ENCODE measurements at places on chromosomes 4 and X. TPM values are rescaled to one million over a fixed set of nuclear protein-coding genes. Genes with fewer than 3 reads are reported as not detected.

GRCh38 chr4:167397586-167397985 is 163.3 kb upstream of the SPOCK3 start:
- no peaks in the 10 kb centered on the region for H3K4me1 ChIP-seq
- H3K36me3 ChIP-seq: no peaks in the 10 kb centered on the region
- no peaks in the 10 kb centered on the region for H3K27me3 ChIP-seq
- no peak for DNase-seq

- H3K27me3 ChIP-seq: no peaks in the 10 kb centered on the region
- no peaks in the 10 kb centered on the region for H3K36me3 ChIP-seq
- peak; percentile 56 for DNase-seq
- H3K4me3 ChIP-seq: no peak overlapping the region
Observed at GRCh38 chr4:31045724-31046318, 325.7 kb downstream of the PCDH7 start.

GRCh38 chr4:1711571-1712215 is 426 bp downstream of the SLBP start:
- H3K36me3 ChIP-seq: peaks cover 17% of the 10 kb centered on the region
- peak; percentile 81 for DNase-seq
- H3K27ac ChIP-seq: peak overlapping the region; percentile 100
- H3K4me1 ChIP-seq: peaks cover 76% of the 10 kb centered on the region
- H3K4me3 ChIP-seq: peak overlapping the region; percentile 86

DNA sequence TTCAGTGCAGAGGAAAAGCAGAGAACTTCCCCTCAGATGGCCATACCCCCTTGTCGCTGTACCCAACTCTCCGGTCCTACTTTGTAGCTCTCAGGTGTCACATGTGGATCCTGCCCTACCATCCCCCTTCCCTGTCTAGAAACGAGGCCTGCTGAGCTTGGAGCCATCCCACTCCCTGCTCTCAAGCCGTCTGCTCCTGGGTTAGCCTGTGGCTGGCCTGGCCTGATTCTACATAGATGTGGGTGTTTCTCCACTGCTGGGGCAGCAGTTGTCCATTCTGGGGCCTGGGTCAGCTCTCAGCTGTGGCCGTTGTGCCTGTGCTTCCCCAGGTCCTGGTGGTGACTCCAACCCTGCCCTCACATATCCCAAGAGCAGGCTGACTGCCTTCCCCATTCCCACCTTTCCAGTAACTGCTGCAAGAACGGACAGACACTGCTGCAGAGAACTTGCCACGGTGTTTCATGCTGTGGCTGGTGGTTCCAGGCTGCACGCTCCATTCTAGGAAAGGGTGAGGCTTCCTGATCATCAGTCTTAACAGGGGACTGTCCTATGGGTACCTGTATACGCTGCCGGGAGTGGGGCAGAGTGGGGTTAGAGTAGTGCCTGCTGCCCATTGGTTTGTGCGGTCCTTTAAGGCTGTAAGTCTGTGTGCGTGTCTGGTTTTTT is 3.6 kb downstream of the IL9R start:
- H3K27ac ChIP-seq: no peak overlapping the region
- H3K27me3 ChIP-seq: no peaks in the 10 kb centered on the region

DNA sequence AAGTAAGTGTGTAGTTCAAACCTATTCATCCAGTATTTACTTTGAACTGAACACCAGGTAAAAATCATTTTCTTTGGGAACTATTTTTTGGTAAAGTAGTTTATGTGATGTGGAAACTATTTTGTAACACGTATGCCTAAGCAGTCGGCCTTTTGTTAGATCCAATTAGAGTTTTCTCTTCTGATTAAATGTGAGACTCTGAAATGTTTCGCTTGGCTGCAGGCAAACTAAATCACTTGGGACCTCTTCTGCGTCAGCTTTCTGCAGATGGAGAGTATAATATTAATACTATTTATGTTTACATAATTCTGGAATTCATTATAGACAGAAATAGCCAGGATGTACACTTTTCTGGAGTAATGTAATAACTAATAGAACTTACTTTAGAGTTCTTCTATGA is 46.9 kb downstream of the BMPR1B start:
- H3K4me3 ChIP-seq: no peak overlapping the region
- H3K27me3 ChIP-seq: no peaks in the 10 kb centered on the region
- no peaks in the 10 kb centered on the region for H3K4me1 ChIP-seq
- DNase-seq: no peak
- H3K36me3 ChIP-seq: no peaks in the 10 kb centered on the region
- no peak overlapping the region for H3K27ac ChIP-seq

- no peaks in the 10 kb centered on the region for H3K27me3 ChIP-seq
- no peak overlapping the region for H3K27ac ChIP-seq
- H3K4me3 ChIP-seq: no peak overlapping the region
- H3K4me1 ChIP-seq: no peaks in the 10 kb centered on the region
Observed at GRCh38 chr4:99991741-99992140, 41.7 kb upstream of the H2AZ1 start.

- no peaks in the 10 kb centered on the region for H3K4me1 ChIP-seq
- H3K27me3 ChIP-seq: no peaks in the 10 kb centered on the region
- H3K27ac ChIP-seq: no peak overlapping the region
- no peaks in the 10 kb centered on the region for H3K36me3 ChIP-seq
Observed at GRCh38 chrX:24858004-24858746, 157.6 kb downstream of the ARX start.

DNA sequence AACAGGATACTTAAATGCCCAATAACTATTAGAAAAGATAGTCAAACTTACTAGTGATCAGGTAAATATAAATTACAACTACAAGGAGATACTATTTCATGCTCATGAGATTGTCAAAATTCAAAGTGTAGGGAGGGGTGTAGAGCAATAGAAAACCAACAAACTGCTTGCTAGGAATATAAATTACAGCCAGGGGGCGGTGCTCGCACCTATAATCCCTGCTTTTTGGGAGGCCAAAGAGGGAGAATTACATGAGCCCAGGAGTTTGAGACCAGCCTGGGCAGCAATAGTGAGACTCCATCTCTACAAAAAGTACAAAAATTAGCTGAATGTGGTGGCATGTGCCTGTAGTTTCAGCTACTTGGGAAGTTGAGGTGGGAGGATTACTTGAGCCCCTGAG is 556.5 kb upstream of the NR3C2 start:
- H3K4me3 ChIP-seq: no peak overlapping the region
- H3K36me3 ChIP-seq: no peaks in the 10 kb centered on the region
- H3K4me1 ChIP-seq: no peaks in the 10 kb centered on the region
- no peaks in the 10 kb centered on the region for H3K27me3 ChIP-seq
- H3K27ac ChIP-seq: no peak overlapping the region
- DNase-seq: no peak

GSPT2 gene
- 3.5 TPM for total RNA-seq

CPZ gene
- 4.3 TPM for total RNA-seq

CLTRN gene
- total RNA-seq: 2.4 TPM

NUDT11 gene
- total RNA-seq: 7.2 TPM

GRCh38 chr4:187109636-187110035 is 386.0 kb upstream of the FAT1 start:
- no peaks in the 10 kb centered on the region for H3K4me1 ChIP-seq
- no peak overlapping the region for H3K27ac ChIP-seq
- no peaks in the 10 kb centered on the region for H3K27me3 ChIP-seq
- no peak for DNase-seq

BST1 gene
- total RNA-seq: not detected

DNA sequence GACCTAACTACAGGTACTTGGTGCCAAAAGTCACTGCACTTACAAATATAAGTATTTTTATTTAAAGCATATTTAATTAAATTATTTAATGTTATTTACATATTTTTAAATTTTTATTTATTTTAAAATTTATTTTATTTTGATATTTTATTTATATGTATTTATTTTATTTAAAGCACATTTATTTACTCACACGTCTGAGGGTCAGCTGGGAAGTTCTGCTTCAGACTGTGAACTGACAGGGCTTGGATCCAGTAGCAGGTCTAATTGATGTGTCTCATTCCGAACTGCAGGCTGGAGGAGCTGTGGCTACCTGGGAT is 392.5 kb downstream of the GBA3 start:
- no peaks in the 10 kb centered on the region for H3K27me3 ChIP-seq
- DNase-seq: no peak
- H3K36me3 ChIP-seq: no peaks in the 10 kb centered on the region
- no peaks in the 10 kb centered on the region for H3K4me1 ChIP-seq
- H3K4me3 ChIP-seq: no peak overlapping the region

GRCh38 chr4:100063355-100063754 is 113.3 kb upstream of the H2AZ1 start:
- H3K36me3 ChIP-seq: no peaks in the 10 kb centered on the region
- DNase-seq: no peak
- H3K4me3 ChIP-seq: no peak overlapping the region
- H3K27ac ChIP-seq: no peak overlapping the region
- no peaks in the 10 kb centered on the region for H3K4me1 ChIP-seq

DNA sequence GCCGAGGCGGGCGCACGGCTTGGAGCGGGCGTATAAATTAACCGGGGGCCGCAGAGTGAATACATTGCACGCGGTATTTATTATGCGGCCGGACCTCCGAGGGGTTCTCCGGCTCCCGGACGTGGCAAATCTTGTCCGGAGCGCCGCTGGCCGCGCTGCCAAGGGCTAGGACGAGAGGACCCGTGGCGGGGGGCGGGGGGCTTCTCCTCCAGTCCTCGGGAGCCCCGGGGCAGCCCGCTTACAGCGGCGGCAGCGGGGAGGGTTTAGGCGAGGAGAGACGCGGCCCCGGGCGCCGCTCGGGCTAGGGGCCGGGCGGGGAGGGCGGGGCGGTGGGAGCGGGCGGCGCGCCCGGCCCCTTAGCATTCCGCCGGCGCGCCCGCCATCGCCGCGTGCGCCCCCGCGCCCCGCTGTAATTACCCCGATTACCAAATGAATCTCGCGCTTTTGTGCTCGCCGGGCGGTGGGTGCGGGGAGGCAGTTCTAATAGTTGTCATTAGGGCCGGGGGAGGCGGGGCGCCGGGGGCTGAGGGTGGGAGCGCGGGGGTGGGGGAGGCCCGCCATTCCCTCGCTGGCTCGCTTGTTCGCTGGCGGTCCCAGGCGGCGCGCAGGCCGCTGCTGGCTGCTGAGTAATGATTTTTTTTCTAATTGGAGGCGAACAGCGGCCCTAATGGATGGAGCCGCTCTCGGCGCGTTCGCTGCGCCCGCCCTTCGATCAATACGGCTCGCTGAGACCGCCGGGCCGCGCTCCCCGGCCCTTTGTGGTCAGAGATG is 276.6 kb downstream of the BCOR start:
- peaks cover 12% of the 10 kb centered on the region for H3K27me3 ChIP-seq
- H3K4me1 ChIP-seq: peaks cover 16% of the 10 kb centered on the region
- no peaks in the 10 kb centered on the region for H3K36me3 ChIP-seq
- H3K27ac ChIP-seq: no peak overlapping the region
- peak; percentile 79 for DNase-seq

NLRP2B gene
- not detected for total RNA-seq

- H3K36me3 ChIP-seq: no peaks in the 10 kb centered on the region
- H3K27ac ChIP-seq: no peak overlapping the region
- H3K4me1 ChIP-seq: no peaks in the 10 kb centered on the region
- H3K27me3 ChIP-seq: no peaks in the 10 kb centered on the region
Observed at GRCh38 chr4:26576231-26576739, 7.6 kb upstream of the TBC1D19 start.

DNA sequence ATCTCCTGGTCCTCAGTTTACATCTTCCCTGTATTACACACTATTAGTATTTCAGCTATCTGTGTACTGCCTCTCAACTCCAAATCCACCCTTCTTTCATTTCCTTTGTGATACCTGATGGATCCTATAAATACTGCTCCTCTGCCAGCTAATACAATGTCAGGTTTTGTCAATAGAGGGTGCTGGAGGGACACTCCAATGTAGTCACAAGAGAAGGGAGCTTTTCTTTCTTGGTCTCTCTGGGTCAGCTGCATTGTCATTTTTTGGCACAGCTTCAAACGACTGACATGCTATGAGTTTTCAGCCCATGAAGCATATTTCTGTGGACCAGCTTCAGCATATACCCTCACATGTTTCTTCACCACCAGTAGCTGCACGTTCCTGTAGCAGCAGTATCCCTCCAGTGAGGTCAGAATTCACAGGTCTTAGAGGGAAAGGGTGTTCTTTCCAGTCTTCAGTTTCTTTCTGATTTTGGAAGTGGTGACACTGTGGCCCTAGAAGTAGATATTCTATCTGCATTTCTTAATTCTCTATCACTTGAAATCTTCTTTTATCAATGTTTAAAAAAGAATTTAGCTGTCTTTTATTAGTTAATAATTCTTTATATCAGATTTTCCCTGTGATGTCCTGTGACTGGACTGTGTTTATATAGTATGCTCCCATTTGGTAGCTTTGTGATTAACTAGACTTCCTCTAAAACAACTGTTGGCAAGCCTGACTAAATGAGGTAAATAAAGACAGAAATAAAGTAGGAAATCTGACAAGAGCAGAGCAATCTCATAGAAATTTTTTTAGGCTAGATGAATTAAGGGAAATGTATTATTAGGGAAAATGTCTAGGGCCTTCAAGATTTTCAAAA is 60.6 kb downstream of the GABRA2 start:
- no peaks in the 10 kb centered on the region for H3K27me3 ChIP-seq
- H3K27ac ChIP-seq: no peak overlapping the region
- H3K36me3 ChIP-seq: no peaks in the 10 kb centered on the region

DGKK gene
- total RNA-seq: not detected

SNCA gene
- total RNA-seq: 20.0 TPM

GRCh38 chrX:14832151-14832550 is 40.7 kb downstream of the FANCB start:
- H3K4me1 ChIP-seq: no peaks in the 10 kb centered on the region
- no peak overlapping the region for H3K4me3 ChIP-seq
- H3K27me3 ChIP-seq: no peaks in the 10 kb centered on the region
- H3K27ac ChIP-seq: no peak overlapping the region
- no peaks in the 10 kb centered on the region for H3K36me3 ChIP-seq

DNA sequence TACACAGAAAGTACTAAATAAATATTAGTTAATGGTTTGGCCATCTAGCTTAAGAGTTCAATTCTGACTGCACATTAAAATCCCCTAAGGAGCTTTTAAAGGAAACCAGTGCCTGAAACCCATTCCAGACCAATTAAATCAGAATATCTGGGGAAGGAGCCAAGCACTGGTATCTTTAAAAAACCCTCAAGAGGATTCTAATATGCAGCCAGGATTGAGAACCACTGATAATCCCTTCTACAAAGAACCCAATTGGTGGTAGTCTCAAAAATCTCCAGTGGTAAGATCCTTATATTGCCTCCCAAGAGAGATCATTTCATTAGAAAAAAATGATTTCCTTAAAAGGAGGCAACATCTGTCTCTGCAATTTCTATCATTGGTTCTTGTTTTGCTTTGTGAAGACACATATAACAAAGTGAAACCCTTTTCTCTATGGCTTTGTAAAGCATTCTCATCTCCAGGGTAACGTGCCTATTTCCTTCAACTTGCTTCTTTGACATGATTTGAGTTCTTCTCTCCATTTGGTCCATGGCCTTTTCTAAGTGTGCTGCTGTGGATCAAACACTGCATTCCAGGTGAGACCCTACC is 3.5 kb downstream of the GPR34 start:
- no peaks in the 10 kb centered on the region for H3K4me1 ChIP-seq
- no peaks in the 10 kb centered on the region for H3K27me3 ChIP-seq
- H3K4me3 ChIP-seq: no peak overlapping the region
- H3K36me3 ChIP-seq: no peaks in the 10 kb centered on the region
- peak; percentile 18 for DNase-seq

- H3K27me3 ChIP-seq: no peaks in the 10 kb centered on the region
- H3K36me3 ChIP-seq: no peaks in the 10 kb centered on the region
- H3K4me1 ChIP-seq: no peaks in the 10 kb centered on the region
- no peak overlapping the region for H3K4me3 ChIP-seq
- no peak overlapping the region for H3K27ac ChIP-seq
- DNase-seq: no peak
Observed at GRCh38 chr4:10184041-10184440, 67.4 kb upstream of the WDR1 start.

GRCh38 chrX:64206556-64207162 is 1.2 kb upstream of the AMER1 start:
- peaks cover 38% of the 10 kb centered on the region for H3K4me1 ChIP-seq
- H3K27me3 ChIP-seq: no peaks in the 10 kb centered on the region
- no peaks in the 10 kb centered on the region for H3K36me3 ChIP-seq
- DNase-seq: no peak
